ENCODE measurements at places on chromosomes 6 and 20.

DNA sequence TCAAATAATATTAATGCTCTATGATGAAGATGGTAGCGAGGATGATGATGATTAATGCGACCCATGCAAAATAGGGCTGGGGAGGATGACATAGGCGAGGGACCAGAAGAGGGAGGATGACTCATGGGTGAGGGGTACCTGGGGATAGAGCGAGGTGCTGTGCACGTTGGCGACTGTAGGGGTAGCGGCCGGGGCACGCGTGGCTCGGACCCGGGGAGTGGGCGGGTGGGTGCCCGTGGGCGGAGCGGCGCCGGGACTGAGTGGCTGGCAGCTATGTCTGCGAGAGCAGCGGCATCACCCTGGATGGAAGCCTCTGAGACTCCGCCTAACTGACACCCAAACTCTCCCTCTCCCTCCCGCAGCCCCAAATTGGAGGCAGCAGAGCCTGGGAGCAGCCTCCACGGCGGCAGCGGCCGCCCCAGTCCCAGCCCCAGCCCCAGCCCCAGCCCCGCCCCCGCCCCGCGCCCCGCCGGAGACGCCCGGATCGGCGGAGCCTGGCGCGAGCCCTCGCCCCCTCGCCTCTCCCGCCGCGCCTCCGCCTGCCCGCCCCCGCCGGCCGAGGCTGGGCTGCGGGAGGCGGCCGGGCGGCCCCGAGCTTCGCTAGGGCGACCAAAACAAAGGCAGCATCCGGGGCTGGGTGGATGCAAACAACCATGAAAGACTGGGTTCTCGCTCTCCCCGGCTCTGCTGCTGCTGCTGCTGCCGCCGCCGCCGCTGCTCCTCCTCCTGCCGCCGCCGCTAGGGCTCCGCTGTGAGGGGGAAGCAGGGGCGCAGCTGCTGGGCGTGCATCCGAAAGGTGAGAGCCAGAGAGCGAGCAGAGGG, at the start of gene RIMS1:
Gene RIMS1, plus strand, starts transcription at position 367 of the 822 bp plus-strand sequence. CDS start 474 bp downstream, outside the sequence.
- peak; percentile 9 for DNase-seq

DNA sequence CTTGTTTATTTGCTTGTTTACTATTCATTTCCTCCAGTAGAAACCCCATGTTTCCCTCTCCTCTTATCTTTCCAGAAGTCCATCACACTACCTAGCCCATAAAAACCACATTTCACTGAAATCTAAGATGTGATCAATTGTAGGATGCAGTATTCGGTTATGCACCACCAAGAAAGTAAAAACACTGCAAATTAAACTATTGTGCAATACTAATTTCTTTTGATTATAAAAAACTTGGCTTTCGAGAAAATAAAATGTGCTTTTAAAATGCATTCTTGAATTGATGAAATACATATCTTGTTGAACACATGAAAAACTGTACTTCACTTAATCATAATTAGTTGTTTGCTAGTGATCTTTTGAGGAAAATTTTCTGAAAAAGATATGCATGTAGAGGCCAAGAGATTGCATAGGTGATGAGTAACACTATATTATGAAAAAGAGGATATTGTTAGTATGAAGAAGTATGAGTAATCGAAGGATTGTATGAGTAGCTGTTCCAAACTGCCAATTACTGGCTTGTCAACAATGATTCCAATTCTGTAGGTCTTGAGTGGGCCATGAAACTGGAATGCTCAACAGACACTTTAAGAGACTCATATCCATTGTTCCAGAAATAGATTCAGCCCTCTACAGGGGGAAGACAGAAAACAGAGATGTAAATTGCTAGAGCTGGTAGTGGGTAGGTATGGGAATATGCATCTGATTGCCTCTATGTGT, 79.7 kb downstream of the RNF217 start:
- no peak for DNase-seq

GRCh38 chr6:88609983-88610382, 353.4 kb downstream of the RNGTT start:
- DNase-seq: no peak

DNA sequence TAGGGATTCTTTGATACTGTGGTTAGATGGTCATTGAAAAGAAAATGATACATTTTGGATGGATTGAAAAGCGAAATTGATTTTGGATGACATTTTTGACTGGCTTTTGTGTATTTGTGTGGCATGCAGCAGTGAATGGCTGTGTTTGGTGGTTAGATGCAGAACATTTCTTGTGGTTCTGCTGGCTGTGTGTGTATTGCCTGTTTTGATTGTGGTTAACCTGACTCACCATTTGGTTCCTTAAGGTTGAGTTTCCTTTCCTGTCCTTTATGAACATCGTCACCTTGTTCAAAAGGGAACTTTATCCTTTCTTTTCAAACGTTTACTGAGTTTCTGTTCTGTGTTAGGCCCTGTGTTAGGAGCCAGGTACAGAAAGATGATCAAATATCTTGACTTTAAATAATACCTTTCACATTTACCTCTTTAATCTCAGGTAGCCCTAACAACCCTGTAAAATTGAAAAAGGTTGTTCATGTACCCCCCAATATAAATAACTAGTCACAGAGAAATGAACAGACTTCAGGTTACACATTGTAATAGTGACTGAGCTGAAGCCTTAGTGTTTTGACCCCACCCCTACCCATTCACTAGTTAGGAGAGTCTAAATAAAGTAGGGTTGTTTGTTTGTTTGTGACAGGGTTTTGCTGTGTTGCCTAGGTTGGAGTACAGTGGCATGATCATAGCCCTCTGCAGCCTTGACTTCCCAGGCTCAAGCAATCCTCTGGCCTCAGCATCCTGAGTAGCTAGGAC, 23.8 kb downstream of the ANKS1A start:
- no peak for DNase-seq
